SW 1271 (cell line): ENCODE measurements at places on chromosomes 4 and X.

GRCh38 chr4:158169931-158170690 lies 2.7 kb downstream of the GASK1B start:
- DNase-seq, result no peak

DNA sequence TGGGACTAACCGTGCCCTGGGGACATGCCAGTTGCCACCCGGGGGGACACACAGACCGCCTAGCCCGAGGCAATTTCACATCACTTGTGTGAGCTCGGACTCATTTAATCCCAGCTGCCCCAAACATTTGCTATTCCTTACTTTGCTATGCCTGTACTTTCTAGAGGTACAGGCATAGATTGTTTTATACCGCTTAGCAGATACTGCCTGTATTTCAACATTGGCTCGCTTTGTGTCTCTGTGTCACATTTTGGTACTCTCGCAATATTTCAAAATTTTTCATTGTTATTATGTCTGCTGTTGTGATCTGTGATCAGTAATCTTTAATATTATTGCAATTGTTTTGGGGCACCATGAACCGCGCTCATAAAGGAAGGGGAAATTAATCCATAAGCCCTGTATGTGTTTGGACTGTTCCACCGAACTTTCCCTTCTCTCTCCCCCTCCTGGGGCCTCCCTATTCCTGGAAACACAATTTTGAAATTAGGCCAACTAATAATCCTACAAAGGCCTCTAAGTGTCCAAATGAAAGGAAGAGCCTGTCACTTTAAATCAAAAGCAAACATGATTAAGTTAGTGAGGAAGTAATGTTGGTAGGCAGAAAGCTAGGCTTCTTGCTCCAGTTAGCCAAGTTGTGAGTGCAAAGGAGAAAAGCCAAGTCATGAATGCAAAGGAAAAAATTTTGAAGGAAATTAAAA lies 568 bp upstream of the CASP6 start:
- DNase-seq, result no peak

- DNase-seq, result no peak
These were observed 499.8 kb downstream of the MID1IP1 start for GRCh38 chrX:39301036-39301435.

GRCh38 chr4:14844061-14844460 lies 158.2 kb upstream of the CPEB2 start:
- no peak for DNase-seq

DNA sequence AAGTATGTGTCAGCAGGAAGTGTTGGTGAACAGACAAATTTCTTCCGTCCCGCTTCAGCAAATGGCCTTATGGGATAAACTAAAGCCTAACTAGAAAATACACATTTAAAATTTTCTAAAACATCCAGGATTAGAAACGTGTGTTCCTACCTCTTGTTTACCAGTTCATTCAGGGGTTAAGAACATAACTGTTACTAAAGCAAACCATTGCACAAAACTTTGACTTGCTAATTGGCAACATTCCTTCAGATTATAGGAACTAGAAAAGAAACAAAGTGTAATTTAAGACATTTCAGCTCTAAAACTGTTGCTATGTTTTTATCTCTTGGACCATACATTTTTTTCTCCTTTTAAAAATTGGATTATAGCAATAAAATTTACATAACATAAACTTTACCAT lies 39.5 kb upstream of the CXCL13 start:
- DNase-seq, result no peak

DNA sequence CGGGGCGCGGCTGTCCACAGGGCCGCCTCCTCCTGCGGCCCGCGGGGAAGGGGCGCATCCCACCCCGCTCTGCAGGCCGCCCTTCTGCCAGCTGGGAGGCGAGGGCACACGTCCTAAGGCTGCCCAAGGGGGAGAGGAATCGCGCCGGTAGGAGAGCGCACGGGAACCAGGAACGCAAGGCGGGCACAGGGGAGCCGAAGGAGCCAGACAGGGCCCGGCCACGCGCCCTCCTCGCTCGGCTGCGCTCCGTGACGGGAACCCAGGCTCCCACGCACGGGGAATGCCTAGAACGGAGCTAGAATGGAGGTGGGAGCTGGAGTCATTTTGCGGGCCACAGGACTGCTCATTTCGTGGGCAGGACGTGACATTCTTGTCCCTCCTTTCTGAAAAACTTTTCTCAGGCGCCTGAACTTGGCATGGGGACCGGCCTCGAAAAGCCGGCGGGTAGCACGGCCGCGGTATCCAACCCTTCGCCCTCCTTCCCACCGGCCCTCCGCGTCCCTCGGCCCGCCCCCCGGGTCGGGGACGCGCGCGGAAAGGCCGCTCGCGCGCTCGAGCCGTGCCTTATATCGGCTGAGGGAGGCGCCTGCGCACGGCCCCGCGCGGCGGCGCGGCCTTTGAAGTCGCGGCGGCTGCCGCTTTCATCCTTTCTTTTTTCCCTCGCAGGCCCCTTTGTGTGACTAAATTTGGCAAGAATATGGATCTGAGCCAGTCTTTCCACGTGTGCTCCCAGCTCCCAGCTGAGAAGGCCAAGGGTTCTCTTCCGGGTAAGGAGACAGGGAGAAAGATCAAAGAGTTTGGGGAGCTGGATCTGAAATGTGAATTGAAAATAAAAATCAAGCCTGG lies 4.2 kb upstream of the LEF1 start:
- DNase-seq, result no peak

GRCh38 chr4:68401231-68401630 lies 46.0 kb upstream of the TMPRSS11E start:
- DNase-seq, result no peak

DNA sequence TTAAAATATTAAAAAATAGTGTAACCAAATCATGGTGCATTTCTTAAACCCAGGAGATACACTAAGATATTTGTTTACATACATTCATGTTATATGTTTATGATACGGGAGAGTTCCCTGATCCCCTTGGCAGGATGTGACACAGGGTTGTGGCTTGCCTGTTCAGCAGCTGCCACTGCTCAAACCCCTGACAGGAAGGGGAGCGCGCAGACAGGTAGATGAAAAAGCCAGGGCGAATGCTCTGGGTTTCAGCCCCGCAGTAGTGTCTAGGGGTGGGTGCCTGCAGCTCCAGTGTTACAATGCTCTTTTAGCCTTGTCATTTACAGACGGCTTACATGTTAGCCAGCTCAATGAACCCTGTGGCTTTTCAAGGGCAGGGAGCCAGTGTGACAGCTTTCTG lies 1343.8 kb upstream of the IGFBP7 start:
- no peak for DNase-seq

DNA sequence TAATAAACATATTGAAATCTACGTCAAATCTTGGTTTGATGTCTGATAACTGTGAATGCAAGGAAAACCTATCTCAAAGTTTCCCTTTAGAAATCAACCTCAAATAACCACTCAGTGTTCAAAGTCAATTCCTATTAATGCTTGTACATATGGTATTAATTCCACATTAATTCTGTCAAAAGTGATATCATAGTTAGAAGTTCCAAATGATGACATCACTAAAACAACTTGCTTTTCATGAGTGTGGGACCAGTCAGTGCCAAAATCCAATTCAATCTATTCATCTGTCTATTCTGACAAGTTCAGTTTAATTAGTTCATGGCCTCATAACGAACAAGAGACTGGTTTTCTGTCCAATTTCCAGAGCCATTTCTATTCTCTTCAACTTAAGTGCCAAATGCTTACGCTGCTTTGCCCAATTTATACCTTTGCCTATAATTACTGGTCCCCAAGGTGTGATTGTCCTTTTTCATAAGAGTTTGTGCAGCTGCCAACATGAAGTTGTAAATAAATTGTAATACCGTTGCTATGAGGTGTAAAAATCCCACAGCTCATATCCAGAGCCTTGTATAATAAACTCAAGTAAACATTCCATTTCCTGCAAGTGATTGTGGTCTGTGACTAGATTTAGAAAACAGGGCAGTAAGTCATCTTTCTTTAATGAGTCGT lies 476.2 kb downstream of the RAB28 start:
- DNase-seq, result no peak

- DNase-seq, result no peak
These were observed 184.1 kb downstream of the DCHS2 start for GRCh38 chr4:154307451-154307850.

- DNase-seq, result no peak
These were observed 392.4 kb upstream of the ATOH1 start for GRCh38 chr4:93436000-93436626.

DNA sequence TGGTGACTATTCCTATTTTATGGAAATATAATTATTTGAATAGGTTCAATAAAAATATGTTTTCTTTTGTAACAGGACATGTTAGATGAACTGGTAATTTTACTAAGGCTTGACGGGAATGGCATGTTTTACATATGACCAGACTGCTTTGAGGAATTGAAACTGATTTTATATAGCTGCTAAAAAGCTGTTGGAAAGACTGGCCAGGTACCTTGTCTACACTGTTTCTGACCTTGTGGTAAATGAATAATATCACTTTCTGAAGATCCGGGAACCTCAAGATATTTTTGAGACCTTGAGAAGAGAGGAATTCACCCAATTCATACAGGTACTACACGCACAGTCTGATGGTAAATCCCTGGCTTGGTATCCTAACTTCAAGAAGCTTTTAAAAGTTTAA lies 42.1 kb upstream of the USP46 start:
- DNase-seq, result no peak

DNA sequence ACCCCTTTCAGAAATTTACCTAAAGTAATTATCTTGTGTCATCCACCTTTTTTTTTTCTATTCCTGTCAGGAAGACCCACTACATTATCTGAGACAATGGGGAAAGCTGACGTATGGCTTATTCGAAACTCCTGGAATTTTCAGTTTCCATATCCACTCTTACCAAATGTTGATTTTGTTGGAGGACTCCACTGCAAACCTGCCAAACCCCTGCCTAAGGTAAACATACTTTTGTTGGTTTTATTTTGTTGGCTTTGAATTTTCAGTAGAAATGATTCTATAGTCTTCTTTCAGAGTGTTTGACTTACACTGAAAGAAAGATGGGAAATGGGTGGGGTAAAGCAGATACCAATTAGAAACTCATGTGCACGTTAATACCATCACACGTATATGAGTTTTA lies 2.2 kb downstream of the UGT2B7 start:
- DNase-seq, result no peak

DNA sequence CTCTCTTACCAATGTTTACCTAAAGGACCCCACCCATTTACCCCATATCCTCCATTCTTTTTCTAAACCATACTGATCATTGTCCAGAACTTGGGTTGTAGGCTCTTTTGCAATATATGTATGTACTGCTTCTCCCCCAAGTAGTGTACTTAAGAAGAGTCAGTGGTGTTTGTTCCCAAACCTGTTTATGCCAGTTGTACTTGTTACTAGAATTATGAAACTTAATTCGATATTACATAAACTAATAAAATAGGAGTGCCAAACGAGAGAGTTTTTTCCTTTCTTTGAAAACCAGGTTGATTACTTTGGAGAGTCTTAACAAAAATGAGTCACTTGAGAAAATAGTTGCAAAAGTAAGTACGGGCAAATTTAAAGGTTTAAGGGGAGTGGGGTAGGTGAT lies 96.3 kb downstream of the GEMIN8 start:
- no peak for DNase-seq

DNA sequence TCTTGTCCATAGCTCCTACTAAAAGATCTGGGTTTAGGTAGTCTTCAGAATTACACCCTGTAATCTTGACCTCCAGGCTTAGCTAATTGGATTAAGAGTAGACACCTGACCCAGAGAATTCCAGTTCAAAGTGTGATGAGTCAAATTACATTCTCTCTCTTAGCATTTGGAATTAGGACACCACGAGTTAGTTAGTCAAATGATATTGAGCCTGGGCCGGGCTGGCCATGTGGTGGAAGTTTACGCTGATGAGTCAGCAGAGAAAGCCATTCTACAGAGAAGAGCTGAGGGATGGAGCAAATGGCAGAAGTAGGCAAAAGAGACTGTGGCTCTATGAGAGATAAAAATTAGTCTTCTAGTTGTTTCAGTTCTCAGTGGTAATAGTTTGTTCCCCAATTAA lies 31.1 kb downstream of the CEP44 start:
- DNase-seq, result no peak

GRCh38 chrX:27915617-27916016 lies 65.6 kb downstream of the DCAF8L1 start:
- DNase-seq, result no peak

GRCh38 chr4:53450773-53451172 lies 73.3 kb downstream of the FIP1L1 start:
- DNase-seq, result no peak

GRCh38 chrX:24144528-24144927 lies 5.0 kb upstream of the ZFX start:
- DNase-seq, result no peak

- no peak for DNase-seq
These were observed 142.6 kb upstream of the LEF1 start for GRCh38 chr4:108311313-108311712.

DNA sequence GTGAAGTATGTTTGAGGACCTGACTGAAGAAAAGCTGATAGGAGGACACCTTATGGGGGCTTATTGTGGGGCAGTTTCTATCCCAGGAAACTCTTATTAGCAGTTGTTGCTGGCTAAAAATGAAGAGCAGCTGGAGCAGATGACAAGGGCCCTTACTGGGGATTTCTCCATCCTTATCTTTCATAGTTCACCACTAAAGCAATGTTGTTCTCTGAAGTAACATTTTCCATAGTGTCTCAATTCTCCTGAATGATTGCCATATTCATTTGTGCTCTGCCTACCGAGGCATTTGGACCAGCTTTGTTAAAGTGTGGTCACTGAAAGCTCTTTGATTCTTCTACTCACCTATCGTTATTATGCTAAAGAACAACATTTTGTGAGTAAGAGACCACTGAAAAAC lies 7.7 kb downstream of the ENOX2 start:
- DNase-seq, result no peak

DNA sequence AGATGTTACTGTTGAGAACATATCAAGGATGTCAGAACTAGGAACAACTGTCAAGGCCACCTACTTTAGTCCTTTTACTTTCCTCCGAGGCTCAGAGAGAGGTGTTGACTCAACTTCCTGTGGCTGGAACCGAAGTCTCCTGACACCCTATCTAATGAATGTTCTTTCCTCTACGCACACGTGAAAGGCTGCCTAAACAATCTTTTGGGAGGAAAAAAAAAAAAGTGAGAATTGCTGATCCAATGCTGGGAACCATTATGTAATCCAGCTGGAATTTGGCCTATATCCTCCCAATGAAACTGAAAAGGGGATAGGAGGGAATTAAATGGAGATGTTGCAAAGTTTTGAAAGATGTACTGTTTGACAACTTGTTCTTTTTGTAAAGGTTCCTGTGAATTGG lies 8.3 kb upstream of the MAP7D3 start:
- peak; percentile 31 for DNase-seq

DNA sequence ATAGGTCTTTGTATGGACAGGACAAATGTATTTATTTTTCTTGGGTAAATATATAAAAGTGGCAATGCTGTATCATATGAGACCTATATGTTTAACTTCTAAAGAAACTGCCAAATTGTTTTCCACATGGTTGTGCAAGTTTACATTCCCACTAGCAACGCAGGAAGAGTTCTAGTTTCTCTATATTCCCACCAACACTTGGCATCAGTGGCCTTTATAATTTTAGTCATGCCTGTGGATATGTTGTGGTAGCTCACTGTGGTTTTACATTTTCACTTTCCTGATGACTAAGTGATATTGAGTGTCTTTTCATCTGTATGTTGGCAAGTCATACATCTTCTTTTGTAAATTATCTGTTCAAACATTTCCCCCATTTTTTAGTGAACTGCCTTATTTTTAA lies 126.0 kb downstream of the EMCN start:
- DNase-seq, result no peak
